Kidney (tissue), 22 donors: ENCODE measurements at places on chromosomes 12 and 14. TPM values are rescaled to one million over a fixed set of nuclear protein-coding genes. Genes with fewer than 3 reads are reported as not detected.
A peak's percentile ranks its signal among the peaks of the same experiment; 100 is the strongest.

GRCh38 chr14:33800735-33801163, 150.1 kb downstream of the EGLN3 start:
- peak; percentile 20 for DNase-seq

DNA sequence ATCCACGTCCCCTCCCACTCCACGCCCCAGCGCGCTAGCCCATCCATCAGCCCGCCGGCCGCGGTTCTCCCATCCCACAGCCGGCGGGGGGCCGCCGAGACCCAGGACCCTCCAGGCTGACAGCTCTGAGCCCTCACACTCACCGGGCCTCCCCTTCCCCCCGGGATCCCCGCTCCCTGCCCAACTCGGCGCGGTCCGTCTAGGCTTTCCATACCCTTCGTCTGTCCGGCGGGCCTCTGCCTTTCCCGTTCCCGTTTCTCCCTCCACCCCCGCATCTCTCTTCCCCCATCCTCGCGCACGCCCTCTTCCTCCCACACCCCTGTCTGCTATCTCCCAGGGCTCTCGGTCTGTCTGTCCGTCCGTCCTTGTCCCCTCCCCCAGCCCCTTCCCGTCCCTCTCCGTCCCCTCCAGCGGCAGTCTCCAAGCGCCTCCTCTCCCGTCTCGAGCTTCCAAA, 726 bp downstream of the ZFHX2 start:
- DNase-seq: no peak

GRCh38 chr14:64012720-64013119, 159.9 kb downstream of the SYNE2 start:
- DNase-seq: no peak

RPGRIP1 gene
- polyA plus RNA-seq: not detected

MANSC1 gene
- 14.1 TPM for polyA plus RNA-seq

GRCh38 chr12:56212361-56212760, 9.4 kb downstream of the RNF41 start:
- DNase-seq: no peak

MSI1 gene
- 0.80 TPM for polyA plus RNA-seq
